ENCODE measurements at places on chromosomes 2 and 18.

GRCh38 chr2:33316328-33316727, 160.1 kb upstream of the RASGRP3 start:
- DNase-seq: no peak

- DNase-seq: no peak
These were observed 265.9 kb upstream of the SYT4 start for GRCh38 chr18:43543236-43543635.

GRCh38 chr18:76056471-76057110, 438.5 kb downstream of the ZNF516 start:
- no peak for DNase-seq

DNA sequence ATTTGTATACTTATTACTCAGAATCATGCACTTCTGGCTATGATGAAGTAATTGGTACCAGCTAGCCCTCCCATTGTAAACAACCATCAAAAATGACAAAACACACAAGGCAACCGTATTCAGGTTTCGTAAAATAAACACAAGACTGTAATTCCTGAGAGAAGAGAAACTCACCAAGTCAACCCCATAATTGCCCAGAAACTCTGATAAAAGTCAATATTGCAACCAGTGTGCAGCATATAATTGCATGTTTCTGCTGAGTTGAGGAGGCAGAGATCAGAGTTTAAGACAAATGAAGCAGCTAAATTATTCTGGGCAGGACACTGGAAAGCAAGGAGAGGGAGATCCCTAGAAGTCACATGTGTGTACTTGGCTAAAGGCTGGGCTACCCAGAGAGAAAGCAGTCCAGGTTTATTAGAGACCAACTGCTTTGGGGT, 90.3 kb downstream of the ROCK2 start:
- DNase-seq: no peak

All from stimulated activated CD4-positive, alpha-beta T cell treated with anti-CD3 and anti-CD28 coated beads, Interleukin-15, amount 100 ng/mL, for 24 hours (primary cell).